ENCODE measurements at places on chromosomes 16 and 17. TPM values are rescaled to one million over a fixed set of nuclear protein-coding genes. Genes with fewer than 3 reads are reported as not detected.

GRCh38 chr16:55113210-55113609 lies 182.5 kb downstream of the IRX5 start:
- no peak for DNase-seq

DNA sequence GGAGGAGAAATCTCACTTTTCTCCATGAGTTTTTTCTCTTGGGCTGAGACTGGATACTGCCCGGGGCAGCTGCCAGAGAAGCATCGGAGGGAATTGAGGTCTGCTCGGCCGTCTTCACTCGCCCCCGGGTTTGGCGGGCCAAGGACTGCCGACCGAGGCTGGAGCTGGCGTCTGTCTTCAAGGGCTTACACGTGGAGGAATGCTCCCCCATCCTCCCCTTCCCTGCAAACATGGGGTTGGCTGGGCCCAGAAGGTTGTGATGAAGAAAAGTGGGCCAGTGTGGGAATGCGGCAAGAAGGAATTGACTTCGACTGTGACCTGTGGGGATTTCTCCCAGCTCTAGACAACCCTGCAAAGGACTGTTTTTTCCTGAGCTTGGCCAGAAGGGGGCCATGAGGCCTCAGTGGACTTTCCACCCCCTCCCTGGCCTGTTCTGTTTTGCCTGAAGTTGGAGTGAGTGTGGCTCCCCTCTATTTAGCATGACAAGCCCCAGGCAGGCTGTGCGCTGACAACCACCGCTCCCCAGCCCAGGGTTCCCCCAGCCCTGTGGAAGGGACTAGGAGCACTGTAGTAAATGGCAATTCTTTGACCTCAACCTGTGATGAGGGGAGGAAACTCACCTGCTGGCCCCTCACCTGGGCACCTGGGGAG lies 19.1 kb downstream of the NGFR start:
- no peak for DNase-seq

- DNase-seq, result no peak
These were observed 90.5 kb upstream of the IRX6 start for GRCh38 chr16:55233464-55233863.

- no peak for DNase-seq
These were observed 15.3 kb upstream of the TRIM37 start for GRCh38 chr17:59121901-59122480.

Gene MARVELD3
- total RNA-seq, result not detected

- DNase-seq, result no peak
These were observed 66.6 kb upstream of the AXIN2 start for GRCh38 chr17:65627891-65628643.

DNA sequence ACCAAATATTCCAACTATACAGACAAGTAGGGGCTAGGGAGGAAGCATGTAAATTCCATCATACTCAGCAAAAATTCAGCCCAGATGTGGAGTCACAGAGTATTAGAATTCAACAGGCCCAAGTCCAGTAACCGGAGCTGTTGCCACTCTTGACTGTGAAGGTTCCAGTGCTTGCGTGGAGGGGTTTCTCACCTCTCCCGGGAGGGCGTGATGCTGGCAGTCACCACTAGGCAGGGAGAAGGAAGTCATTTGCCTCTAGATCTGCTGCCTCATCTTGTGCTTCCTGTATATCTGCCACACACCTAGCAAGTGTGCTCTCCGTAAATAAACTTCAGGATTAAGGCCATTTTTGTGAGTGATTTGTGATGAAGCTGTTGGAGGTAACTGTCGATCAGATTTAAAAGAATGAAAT lies 1.0 kb upstream of the CKLF start:
- no peak for DNase-seq
